ENCODE measurements at places on chromosomes 6 and 20. TPM values are rescaled to one million over a fixed set of nuclear protein-coding genes. Genes with fewer than 3 reads are reported as not detected.

The ZNF341 gene
- total RNA-seq: 6.8 TPM

The SLC35D3 gene
- total RNA-seq: not detected

The ULBP1 gene
- 0.16 TPM for total RNA-seq

The FRS3 gene
- 7.6 TPM for total RNA-seq

DNA sequence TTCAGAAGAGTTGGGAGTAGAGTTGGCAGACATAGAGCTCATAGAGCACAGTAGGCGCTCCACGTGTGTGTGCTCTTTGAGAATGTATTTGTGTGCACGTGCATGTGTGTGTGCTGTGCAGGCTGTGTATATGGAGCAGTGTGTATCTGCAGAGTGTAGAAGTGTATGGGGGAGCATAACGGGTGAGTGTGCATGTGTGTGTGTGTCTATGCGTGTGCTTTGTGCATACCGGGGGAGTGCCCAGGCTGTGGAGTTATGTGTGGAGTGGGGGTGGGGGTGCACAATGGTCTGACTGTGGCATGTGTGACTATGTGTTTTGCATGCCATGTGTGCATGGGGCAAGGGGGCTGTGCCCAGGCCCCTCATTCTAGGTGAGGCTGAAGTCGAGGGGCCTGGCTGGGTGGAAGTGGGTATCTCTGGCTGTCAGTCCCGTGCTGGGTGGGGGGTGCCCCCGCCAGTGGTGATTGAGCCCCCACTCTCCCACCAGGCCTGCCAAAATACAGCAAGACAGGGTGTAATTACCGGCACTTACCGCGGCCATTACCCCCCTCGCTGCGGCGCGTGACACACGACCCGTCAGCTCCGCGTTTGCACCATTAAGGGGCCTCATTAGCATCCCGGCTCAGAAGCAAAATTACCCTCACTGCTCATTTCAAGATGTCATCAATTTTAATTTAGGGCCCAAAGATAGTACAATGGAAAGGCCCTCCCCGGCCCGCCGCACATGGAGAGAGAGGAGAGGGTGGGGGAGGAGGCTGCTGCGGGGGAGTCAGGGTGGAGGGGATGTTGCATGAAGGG, 39.1 kb downstream of the MDFI start:
- H3K27ac ChIP-seq: no peak overlapping the region
- no peak overlapping the region for H3K4me3 ChIP-seq
- no peaks in the 10 kb centered on the region for H3K27me3 ChIP-seq
- H3K36me3 ChIP-seq: no peaks in the 10 kb centered on the region
- H3K4me1 ChIP-seq: no peaks in the 10 kb centered on the region
- DNase-seq: no peak

GRCh38 chr20:45810191-45810970, 2.1 kb upstream of the UBE2C start:
- H3K4me3 ChIP-seq: no peak overlapping the region
- no peaks in the 10 kb centered on the region for H3K27me3 ChIP-seq
- peaks cover 6% of the 10 kb centered on the region for H3K4me1 ChIP-seq
- no peak for DNase-seq
- H3K27ac ChIP-seq: no peak overlapping the region
- no peaks in the 10 kb centered on the region for H3K36me3 ChIP-seq

DNA sequence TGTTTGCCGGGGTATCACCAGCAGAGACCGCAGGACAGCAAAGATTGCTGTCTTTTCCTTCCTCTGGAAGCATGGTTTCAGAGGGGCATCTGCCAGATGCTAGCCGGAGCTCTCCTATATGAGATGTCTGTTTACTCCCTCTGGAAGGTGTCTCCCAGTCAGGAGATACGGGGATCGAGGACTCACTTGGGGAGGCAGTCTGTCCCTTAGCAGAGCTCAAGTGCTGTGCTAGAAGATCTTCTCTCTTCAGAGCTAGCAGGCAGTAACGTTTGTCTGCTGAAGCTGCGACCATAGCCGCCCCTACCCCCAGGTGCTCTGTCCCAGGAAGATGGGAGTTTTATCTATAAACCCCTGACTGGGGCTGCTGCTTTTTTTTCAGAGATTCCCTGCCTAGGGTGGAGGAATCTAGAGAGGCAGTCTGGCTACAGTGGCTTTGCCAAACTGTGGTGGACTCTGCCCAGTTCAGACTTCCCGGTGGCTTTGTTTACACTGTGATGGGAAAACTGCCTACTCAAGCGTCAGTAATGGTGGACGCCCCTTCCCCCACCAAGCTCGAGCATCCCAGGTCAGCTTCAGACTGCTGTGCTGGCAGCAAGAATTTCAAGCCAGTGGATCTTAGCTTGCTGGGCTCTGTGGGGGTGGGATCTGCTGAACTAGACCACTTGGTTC, 133.0 kb upstream of the FLRT3 start:
- peaks cover 6% of the 10 kb centered on the region for H3K27me3 ChIP-seq
- no peak overlapping the region for H3K27ac ChIP-seq
- H3K4me3 ChIP-seq: no peak overlapping the region
- DNase-seq: no peak
- H3K36me3 ChIP-seq: no peaks in the 10 kb centered on the region

DNA sequence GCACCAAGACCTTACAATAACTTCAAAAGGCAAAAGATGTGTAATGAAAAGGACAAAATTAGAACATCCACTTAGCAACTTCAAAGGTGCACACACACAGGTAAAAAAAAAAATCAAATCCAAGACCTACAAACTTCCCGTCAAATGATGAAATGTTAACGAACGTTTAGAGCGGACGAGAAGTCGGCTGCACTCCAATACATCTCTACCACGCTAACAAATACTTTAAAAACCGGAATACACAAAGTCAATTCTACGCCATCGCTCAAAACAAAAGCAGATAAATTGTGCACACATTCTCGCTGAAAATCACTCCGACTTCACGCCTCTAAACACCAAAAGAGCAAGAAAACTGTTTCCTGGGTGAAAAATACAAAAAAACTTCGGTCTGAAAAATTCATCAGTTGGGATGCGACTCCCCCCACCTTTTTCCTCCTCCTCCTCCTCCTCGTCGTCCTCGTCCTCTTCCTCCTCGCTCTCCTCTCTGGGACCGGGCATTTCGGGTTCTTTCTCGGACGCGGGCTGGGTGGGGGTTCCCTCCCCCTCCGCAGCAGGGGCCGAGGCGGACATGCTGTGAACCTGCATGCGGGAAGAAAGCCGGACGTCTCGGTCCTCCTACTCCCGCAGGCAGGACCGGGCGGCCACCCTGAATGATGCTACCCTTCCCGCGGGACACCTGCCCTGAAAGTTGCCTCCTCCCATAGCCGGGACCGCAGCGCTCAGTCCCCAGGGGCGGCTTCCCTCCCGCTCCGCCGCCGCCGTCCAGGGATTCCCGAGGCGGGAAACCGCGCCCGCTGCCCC, 712 bp downstream of the DEK start:
- DNase-seq: no peak
- H3K27me3 ChIP-seq: no peaks in the 10 kb centered on the region
- H3K4me3 ChIP-seq: peak overlapping the region; percentile 95

GRCh38 chr20:53930651-53931504, 139.5 kb downstream of the BCAS1 start:
- H3K4me3 ChIP-seq: no peak overlapping the region
- peaks cover 45% of the 10 kb centered on the region for H3K4me1 ChIP-seq
- H3K27ac ChIP-seq: peak overlapping the region; percentile 0
- H3K36me3 ChIP-seq: no peaks in the 10 kb centered on the region

DNA sequence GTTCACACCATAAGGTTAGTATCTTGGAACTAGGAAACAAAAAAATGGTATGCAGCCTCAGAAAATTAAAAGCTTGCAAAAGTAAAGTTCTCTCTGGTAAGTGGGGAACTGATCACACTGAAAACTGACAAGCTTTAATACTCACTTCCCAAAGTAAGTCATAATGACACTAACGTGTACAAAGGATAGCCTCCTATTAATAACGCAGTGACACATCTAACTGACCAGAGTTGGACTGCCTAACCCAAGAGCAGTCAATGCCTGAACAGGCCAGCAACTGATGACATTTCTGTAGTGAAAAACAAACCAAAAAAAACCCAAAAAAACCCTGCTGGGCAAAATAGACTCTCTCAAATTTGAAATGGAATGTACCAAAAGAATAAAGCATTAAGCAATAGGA, 30.7 kb downstream of the CHD6 start:
- H3K4me1 ChIP-seq: peaks cover 31% of the 10 kb centered on the region
- H3K27ac ChIP-seq: no peak overlapping the region
- H3K27me3 ChIP-seq: no peaks in the 10 kb centered on the region
- H3K4me3 ChIP-seq: no peak overlapping the region
- DNase-seq: no peak

- H3K27me3 ChIP-seq: no peaks in the 10 kb centered on the region
- H3K4me1 ChIP-seq: no peaks in the 10 kb centered on the region
- no peak for DNase-seq
- H3K36me3 ChIP-seq: no peaks in the 10 kb centered on the region
- H3K27ac ChIP-seq: no peak overlapping the region
- no peak overlapping the region for H3K4me3 ChIP-seq
Observed at GRCh38 chr20:61873651-61874420, 191.8 kb downstream of the TAF4 start.

- H3K36me3 ChIP-seq: no peaks in the 10 kb centered on the region
- no peak overlapping the region for H3K27ac ChIP-seq
- peaks cover 1% of the 10 kb centered on the region for H3K27me3 ChIP-seq
- no peak for DNase-seq
- no peaks in the 10 kb centered on the region for H3K4me1 ChIP-seq
Observed at GRCh38 chr6:140602431-140603248, 1228.2 kb upstream of the CITED2 start.

DNA sequence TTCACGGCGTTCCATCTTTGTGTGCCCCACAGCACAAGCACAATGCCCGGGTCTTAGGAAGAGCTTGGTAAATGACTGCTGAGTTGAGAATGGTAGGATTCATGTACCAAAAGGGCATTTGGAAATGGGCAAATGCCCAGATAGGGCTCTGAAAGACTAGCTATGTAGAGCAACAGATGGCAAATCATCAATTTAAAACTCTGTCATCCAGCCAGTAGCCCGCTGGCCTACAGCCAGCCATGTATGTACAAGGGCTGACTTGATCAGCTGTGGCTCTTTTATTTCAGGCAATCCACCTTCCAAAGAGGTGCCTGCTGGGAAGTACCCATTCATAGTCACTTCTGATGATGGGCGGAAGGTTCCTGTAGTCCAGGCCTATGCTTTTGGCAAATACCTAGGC, 35.1 kb downstream of the NT5E start:
- peaks cover 8% of the 10 kb centered on the region for H3K36me3 ChIP-seq
- no peak overlapping the region for H3K4me3 ChIP-seq
- no peaks in the 10 kb centered on the region for H3K27me3 ChIP-seq
- DNase-seq: no peak
- no peak overlapping the region for H3K27ac ChIP-seq
- H3K4me1 ChIP-seq: peaks cover 17% of the 10 kb centered on the region

Measured in naive thymus-derived CD8-positive, alpha-beta T cell (primary cell).